Tongue (tissue), 3 donors: ENCODE measurements at places on chromosomes 1 and 21. TPM values are rescaled to one million over a fixed set of nuclear protein-coding genes. Genes with fewer than 3 reads are reported as not detected.
A peak's percentile ranks its signal among the peaks of the same experiment; 100 is the strongest.

GRCh38 chr1:3028531-3029282, 7.4 kb downstream of the ACTRT2 start:
- peak; percentile 36 for DNase-seq

- DNase-seq: no peak
Observed at GRCh38 chr21:45844181-45844580, 137.4 kb upstream of the COL6A1 start.

DNA sequence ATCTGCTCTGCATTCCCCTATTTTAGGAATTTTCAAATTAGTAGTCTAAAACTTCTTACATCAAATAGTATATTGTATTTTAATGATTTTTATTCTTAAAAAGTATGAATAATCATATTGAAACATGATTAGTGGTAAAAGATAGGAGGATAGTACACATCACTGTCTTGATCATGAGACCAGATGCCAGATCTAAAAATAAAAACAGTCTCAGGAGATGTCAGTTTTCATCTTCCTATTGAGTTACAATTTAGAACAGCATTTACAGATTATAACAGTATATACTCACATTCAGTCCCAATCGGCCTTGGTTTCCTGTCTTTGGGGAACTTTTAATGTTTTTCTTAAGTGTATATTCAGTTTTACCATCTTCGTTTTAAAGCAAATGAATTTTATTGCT, 95.9 kb downstream of the USP25 start:
- DNase-seq: no peak

- DNase-seq: peak; percentile 82
Observed at GRCh38 chr1:32500387-32501209, 35.7 kb downstream of the ZBTB8B start.

DNA sequence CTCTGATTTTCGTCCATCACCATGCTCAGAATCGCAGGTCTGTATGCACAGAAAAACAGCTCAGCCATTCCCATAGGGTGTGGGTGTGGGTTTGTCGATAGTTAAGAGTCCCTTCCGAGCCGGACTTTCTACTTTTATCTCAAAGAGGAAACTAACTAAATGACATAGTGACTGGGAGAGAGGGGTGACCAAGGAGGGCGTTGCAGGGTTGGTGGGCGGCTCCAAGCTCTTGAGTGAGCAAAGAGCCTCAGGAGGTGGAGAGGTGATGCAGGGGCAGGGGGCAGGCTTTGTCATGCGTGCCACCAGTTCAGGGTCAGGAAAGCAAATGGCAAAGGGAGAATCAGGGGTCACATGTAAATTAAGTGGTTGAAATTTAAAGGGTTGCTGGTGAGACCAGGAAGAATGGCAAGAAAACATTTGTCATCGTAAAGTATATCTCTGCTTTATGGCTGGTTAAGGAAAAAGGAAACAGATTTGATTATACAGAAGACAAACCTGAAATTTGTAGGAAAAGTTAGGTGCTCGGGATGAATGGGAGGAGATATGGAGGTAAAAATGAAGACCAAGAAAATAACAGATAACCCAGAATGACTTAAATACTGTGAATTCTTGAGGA, 249.0 kb downstream of the SETD4 start:
- DNase-seq: no peak

DNA sequence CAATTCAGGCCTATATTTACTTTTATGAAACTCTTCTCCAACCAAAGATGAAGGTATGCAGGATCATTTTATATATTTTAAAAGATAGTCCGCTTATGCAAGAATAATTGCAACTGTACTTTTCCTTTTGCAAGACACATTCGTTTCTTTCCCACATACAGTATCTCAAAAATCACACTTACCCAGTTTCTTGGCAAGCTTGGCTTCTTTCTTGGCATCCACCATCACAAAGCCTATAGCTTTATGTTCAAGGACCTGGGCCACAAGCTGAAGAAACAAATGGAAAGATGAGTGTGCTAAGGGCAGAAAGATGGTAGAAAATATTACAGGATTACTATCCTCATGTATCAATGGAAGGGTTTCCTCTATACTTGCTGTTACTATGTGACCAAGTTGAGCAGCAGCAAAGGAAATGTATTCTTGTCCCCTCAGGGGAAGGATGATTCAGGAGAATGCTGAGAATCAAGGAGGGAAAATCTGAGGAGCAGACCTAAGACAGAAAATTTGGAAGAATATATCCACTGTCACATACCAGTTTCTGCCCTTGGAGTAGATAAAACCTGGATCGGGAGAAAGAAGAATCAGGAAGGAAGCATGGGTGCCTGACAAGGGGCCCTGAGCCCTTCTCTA, 23.8 kb downstream of the CASQ2 start:
- no peak for DNase-seq

- DNase-seq: peak; percentile 40
Observed at GRCh38 chr21:39141502-39141901, 41.7 kb downstream of the PSMG1 start.

DNA sequence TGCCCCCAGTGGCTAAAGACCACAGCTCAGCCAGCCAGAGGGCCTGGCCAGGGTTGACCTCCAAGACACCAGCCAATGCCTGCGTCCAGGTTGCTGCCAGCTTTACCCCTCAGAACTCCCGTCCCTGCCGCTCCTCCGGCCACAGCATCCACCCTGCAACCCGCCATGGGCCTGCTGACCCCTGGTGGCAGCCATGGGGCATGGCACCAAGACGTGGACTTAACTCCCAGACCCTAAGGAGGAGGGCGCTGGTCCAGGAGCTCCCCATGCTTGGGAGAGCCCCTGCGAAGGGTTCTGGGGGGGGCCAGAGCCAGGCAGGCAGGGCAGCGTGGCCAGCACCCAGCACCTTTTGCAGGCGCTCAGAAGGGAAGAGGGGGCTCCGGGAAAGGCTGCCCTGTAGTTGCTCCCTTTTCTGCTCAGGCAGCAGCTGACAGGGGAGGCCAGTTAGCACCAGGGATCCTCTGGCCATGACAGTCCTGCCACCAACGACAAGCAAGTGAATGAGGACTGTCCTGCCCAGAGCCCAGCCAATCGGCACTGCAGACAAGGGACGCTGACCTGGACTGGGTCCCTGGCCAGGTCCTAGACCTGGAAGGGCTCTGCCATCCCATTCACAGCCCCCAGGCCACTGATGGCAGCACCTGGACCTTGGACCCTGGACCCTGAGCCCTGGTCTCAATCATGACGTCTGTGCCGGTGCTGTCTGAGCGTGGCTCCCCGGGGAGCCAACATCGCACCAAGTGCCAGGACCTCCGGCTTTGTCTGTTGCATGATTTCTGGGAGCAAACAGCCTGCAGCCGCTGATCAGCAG, 246.2 kb downstream of the NPHP4 start:
- peak; percentile 84 for DNase-seq

- DNase-seq: no peak
Observed at GRCh38 chr1:30337324-30337620, 386.1 kb downstream of the MATN1 start.

DNA sequence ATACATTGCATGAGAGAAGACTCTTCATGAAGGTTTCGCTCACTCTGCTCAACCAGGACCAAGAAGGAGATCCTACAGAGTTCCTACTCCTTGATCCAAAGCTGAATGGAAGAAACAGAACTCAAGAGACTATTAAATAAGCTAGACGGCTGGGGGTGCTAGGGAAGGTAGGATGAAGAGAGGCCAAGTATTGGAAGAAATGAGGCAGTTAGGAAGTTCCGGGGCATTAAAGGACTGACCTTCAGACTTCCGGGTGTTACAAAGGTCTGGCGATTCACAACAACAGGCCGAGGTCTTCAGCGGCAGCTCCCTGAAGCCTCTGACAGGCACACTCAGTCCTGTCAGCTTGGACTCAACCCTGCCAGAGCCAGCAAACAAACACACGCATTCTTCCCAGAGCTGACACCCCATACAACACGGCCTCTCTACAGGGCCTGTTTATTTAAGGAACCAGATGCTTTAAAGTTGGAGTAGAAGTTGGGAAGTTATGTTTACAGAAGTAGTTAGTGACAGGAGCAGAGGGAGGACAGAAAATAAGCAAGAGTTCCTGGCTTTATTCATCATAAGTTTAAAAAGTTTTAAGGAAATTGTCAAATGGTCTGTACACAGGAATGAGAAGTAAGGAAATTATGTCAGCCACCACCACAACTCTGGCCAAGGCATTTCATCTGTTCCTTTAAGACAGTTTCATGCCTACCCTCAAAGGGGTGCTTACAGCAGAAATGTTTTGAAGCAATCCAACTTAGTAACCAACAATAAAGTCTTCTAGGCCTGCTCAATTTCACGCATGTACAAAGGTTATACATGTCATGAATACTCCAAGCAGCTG, 4.7 kb downstream of the SORT1 start:
- DNase-seq: peak; percentile 77

DNA sequence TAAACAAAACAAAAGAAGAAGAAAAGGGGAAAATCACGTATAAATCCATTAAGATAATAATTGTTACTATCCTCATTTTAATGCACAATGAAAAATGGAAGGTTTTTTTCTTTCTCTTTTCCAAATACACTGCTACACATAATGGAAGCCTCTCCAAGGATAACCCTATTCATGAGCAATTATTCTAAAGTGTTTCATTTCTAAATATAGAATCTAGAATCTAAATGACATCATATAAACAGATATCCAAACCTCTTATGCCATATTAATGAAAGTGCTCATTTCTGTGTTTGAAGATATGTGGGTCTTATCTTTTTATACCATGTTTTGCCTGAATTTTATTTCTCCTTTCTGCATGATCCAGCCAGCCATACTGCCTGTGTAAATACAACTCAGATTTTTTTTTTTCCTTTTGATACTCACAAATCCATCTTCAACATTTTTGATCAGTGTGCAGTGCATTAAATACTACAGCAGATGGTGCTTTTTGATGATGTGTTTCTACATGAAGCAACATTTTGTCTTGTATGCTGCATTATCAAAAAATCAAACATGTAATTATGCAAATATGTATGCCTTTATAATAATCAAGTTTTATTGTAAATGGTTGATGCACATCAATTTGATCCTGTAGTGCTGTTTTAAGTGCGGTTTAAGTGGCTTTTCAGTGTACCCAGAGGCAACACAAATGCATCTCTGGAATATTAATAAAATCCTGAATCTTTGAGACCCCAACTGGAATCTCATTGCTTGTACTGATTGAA, 625.6 kb upstream of the PTBP2 start:
- DNase-seq: no peak

- no peak for DNase-seq
Observed at GRCh38 chr21:36079010-36079649, 9.3 kb downstream of the CBR1 start.

- DNase-seq: peak; percentile 41
Observed at GRCh38 chr1:9900142-9901043, 9.7 kb downstream of the CTNNBIP1 start.

The MPZL1 gene
- total RNA-seq: 99.8 TPM

The OR2L8 gene
- total RNA-seq: not detected

The FAM229A gene
- 0.82 TPM for total RNA-seq

The SLC26A9 gene
- 0.10 TPM for total RNA-seq

The CAPZB gene
- total RNA-seq: 140 TPM

The RIMS3 gene
- total RNA-seq: 1.7 TPM

The LCK gene
- total RNA-seq: 1.3 TPM

The TIAM1 gene
- 28.0 TPM for total RNA-seq

The GSTM4 gene
- 11.4 TPM for total RNA-seq
